ENCODE measurements at places on chromosomes 1 and 21. TPM values are rescaled to one million over a fixed set of nuclear protein-coding genes. Genes with fewer than 3 reads are reported as not detected.

DNA sequence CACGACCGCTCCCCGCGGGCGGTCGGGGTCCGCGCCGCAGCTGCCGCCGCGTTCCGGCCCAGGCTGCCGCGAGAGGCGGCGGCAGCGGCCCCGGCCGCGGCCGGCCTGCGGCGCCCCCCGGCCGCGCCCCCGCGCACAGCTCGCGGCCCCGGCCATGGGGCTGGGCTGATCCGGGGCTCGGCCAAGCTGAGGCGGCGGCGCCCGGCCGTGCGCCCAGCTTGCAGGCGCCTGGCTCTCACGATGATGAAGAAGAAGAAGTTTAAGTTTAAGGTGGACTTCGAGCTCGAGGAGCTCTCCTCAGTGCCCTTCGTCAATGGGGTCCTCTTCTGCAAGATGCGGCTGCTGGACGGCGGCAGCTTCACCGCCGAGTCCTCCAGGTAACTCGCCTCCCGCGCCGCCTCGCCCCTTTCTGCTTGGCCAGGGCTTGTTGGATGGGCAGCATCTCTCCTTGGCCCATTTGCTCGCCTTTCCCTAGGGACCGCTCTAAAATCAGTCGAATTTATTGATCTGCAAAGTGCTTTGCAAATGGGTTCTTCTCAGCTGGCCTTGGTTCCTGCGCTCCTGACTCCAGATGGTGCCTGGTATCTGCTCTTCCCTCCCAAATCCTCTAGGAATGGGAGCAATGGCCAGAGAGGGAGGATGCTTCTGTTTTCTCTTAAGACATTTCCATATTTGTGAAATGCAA, 431 bp downstream of the EEIG2 start:
- DNase-seq: peak; percentile 83

DNA sequence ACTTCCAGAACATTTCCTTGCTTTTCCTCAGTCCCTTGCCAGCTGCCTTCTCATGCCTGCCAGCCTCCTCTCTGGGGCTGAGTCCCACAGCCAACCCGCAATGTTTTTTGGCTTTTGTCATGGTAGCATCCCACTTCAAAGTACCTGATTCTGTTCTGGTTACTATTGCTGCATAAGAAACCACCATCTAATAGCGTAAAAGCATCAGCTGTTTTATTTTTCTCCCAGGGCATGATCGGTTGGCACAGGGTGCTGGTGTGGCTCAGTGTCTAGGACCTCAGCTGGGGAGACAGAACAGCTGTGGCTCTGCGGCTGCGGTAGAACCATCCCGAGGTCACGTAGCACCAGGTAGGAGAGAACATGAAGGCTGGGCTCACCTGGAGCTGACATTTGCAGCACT, 8.9 kb upstream of the PRMT2 start:
- no peak for DNase-seq

DNA sequence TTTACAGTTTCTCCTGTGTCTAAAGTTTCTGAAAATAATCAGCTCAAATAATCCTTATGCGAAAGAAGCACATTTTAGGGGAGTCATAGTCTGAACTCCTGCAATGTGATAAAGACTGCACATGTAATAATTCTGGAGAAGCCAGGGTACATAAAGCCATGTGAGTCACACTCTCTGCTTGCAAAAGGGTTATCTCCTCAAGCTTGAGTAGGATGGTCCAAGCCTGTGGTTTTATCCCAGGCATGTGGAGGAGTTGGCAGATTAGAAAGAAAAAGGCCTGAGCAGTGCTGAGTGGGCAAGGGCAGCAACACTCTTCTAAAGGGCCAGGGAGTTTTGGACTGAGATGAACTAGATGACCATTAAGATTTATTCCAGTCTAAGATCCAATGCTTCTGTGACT, 220.4 kb downstream of the RHOU start:
- DNase-seq: no peak

GRCh38 chr1:52600533-52601179, 1.5 kb upstream of the GPX7 start:
- no peak for DNase-seq

DNA sequence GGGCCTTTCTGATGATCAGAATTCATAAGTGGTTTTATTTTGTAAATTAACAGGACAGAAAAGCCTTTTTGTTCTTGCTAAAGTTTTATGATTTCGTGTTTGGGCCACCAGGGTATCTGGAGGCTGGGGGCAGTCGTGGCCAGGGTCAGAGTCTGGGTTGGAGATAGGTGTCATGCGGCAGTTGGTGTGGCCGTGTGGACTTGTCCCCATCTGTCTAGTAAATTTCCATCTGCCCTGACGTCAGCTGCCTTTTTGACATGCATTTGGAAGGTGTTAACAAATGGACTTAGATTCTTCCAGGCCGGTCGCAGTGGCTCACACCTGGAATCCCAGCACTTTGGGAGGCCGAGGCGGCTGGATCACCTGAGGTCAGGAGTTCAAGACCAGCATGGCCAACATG, 56.8 kb downstream of the SKI start:
- no peak for DNase-seq

DNA sequence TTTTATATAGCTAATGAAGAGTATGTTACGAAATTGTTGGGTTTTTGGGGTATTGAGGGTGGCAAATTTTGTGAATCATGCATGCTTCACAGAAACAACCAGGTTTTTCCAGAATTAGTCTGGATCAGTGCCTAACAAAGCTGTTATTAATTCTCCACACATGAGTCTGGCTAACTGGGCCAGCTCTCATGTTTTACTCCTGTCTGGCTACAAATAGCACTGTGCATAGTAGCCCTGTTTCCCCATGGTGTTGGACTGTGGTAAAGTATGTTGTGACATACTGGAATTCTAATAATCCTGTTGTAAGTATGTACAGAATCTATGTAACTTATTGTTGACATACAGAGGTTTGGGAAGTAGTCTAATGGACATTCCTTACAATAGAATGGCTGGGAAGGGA, 35.8 kb downstream of the S100B start:
- no peak for DNase-seq

DNA sequence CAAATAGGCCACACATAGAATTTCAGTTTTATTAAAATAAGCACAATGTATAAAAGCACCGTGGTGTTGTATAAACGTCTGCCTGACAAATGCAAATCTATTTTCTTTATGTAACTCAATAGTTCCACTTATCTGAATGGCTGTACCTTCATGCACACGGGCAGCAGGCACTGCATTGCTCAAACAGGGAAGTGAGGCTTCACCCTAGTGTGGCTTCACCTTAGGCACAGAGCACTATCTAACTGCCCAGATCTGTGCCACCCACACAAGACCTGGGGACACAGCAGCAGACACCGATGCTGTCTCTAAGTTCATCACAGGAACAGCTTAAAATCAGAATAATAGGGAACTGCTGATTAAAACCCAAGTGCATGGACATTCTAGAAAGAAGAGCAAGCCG, 6.0 kb upstream of the KNCN start:
- DNase-seq: peak; percentile 16

DNA sequence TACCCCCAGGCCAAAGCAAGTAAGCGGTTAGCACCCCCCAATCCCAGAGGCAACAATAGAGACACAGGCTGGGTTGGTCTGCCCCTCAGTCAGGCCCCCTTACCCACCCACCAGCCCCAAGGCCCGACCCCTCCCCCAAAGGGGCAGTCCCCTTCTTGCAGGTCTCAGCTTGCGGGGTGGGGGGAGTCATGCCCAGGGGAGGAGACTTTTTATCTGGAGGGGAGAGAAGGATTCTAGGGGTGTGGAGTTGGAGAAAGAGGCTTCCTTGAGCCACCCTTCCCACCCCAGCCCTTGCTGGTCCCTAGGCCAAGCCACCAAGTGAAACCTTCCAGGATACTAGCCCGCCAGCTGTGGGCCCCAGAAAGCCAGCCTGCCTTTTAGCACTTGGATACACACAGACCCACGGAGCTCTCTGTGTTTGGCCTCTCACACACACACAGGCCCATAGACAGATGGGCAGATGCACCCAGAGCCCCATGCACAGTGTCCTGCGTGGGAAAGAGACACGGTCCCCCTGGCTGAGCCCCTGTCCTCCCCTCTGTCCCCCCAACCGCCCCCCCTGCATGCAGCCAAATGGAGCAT, 7.1 kb downstream of the TMEM54 start:
- peak; percentile 75 for DNase-seq

- DNase-seq: no peak
Observed at GRCh38 chr1:110067893-110068645, 2.4 kb downstream of the ALX3 start.

DNA sequence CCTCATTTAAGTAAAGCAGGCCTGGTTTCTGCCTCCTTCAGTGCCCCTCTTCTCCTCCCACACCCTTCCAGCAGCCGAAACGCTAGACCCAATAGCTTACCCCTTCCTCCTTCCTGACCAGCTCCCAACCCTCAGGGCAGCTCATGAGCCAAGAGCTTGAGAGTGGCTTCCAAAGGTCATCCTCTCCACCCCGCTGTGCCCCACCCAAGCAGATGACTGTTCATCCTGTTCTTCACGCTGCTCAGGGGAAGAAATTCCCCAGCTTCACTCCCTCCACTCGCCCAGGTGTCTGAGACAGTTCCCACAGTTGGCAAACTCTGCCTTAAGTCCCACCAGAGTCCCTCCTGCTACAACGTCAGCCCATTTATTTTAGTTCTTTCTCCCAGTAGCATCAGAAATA, 23.4 kb downstream of the ARHGEF19 start:
- no peak for DNase-seq

- DNase-seq: no peak
Observed at GRCh38 chr1:23473037-23473800, 10.8 kb downstream of the ASAP3 start.

DNA sequence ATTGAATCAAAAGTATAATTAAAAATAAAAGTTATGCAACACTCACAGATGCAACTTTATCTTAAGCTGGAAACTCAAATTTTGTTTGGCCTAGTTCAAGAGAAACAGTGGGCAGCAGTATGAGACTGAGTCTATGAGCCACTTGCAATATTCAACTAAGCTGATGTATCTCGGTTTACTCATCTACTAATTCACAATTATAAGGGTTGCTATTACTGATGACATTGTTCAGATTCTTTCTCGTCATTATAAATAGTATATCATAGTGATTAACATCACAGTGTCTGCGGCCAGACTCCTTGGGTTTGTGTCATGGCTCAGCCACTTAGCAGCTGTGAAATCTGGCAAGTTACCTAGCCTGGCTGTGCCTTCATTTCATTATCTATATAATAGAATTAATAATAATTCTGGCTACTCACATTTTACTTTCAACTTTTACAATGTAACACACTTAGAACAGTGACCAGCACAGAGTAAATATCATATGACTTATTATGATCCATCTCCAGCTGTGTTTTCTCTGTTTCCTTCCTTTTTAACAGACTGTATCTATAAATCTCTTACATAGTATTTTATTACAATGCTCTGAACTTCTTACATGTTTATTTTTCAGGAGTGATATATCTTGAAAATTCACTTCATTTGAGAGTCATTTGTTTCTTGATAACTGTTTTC, 194.3 kb upstream of the RGS18 start:
- DNase-seq: no peak

GRCh38 chr1:207389728-207390464, 64.2 kb upstream of the CR2 start:
- DNase-seq: no peak

DNA sequence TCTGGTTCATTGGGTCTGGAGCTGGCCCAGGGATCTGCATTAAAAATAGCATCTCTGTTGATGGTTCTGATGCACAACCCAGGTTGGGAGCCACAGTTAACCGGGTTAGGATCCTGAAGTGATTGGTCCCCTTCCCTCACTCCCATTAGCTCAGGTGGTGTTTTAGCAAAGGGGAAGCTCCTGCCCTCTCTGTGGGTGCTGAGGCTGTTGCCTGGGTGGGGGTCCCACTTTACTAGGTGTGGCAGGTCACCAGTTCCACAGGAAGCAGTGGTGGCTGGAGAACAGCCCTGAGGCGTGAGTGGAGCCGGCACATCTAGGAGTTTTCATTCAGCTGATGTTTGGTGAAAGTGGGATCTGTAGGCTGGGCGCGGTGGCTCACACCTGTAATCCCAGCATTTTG, 86.5 kb downstream of the MAN1C1 start:
- peak; percentile 64 for DNase-seq

DNA sequence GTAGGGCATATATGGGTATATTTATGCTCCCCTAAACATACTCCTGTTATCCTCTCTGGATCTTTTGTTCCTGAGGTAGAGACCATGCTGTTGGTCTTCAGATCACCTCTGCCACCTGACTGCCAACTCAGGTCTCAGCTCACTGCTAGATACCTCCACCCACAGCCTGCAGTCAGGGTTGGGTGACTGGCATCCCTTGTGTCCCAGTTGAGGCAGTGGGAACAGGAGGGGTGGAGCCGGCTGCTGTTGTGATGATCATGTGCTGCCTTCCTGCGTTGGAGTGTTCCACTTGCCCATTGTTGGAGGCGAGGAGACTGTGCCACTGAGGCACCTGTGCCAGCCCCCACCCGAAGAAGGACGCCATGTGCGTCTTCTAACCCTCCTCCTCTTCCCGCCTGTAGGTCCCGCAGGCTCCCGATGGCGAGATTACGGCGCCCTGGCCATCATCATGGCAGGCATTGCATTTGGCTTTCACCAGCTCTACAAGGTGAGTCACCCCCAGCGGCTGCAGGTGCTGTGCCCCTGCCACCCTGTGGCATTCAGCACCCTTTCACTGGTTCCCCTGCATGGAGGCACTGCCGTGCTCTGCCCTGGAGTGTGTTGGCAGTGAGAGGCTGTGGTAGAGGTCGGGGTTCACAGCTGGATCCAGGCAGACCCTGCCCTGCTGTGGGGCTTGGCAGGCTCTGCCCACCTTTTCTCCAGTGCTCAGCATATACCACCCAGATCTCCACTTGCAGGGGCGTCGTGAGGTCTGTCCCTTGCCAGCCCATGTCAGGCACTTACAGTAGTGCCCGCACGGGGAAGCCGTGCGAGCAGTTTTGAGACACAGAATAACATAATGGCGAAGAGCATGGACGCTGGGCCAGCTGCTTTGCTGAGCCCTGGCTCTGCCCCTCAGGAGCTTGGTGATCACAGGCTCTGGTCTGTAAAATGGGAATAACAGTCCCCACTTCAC, 143.5 kb downstream of the PEX14 start:
- DNase-seq: peak; percentile 72

- DNase-seq: no peak
Observed at GRCh38 chr1:111471538-111471937, 2.2 kb upstream of the C1orf162 start.

GRCh38 chr21:44482581-44483287, 27.4 kb downstream of the LRRC3 start:
- DNase-seq: no peak

- DNase-seq: no peak
Observed at GRCh38 chr1:119791377-119791776, 19.9 kb downstream of the REG4 start.

The SDE2 gene
- total RNA-seq: 18.0 TPM

The RAP1GAP gene
- total RNA-seq: 1.2 TPM

The ERO1B gene
- total RNA-seq: 10.5 TPM

The CASP9 gene
- total RNA-seq: 9.7 TPM

The PSRC1 gene
- total RNA-seq: 1.7 TPM

The NMNAT2 gene
- 0.60 TPM for total RNA-seq

The AIRE gene
- total RNA-seq: not detected

The CHAF1B gene
- 1.2 TPM for total RNA-seq

The VHLL gene
- not detected for total RNA-seq

The CCDC190 gene
- 0.37 TPM for total RNA-seq

The BEND5 gene
- total RNA-seq: 2.7 TPM

The SLFNL1 gene
- 0.38 TPM for total RNA-seq
